ENCODE measurements at places on chromosomes 6 and 20. TPM values are rescaled to one million over a fixed set of nuclear protein-coding genes. Genes with fewer than 3 reads are reported as not detected.

SMLR1 gene
- not detected for total RNA-seq

SLC35F1 gene
- total RNA-seq, result not detected

RBPJL gene
- not detected for total RNA-seq

LY6G6D gene
- not detected for total RNA-seq

BMP2 gene
- 10.6 TPM for total RNA-seq

DNA sequence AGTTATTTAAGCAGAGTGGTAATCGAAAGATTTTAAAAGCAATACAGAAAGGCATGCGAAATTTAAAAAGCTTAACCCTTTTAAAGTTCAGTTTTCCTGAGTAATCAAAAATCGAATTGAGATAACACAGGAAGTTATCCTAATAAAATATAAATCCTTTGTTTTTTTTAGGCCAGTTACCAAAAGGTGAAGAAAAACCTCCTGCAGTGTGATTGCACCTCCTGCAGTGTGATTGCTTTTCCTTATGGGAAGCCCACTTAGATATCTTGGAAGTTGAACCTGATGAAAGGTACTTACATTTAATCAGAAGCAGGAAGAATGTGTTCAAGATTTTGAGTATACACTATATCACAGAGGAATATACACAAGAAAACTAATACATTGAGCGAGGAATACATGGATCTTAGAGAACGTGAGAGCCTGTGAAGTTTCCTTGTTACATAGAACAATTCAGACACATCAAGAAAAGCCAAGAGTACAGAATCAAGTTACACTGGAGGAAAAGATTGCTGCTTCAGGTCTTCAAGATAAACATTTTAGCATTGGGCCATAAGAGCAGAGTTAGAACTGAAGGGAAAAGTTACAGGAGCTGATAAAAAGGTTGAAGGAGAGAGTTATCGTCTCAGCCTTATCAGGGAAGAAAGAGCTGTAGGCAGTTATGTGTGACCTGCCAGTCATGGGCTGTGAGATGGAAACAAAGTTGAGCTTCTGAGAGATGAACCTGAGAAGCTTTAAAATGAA, 7.7 kb upstream of the TMEM181 start:
- no peak for DNase-seq

DNA sequence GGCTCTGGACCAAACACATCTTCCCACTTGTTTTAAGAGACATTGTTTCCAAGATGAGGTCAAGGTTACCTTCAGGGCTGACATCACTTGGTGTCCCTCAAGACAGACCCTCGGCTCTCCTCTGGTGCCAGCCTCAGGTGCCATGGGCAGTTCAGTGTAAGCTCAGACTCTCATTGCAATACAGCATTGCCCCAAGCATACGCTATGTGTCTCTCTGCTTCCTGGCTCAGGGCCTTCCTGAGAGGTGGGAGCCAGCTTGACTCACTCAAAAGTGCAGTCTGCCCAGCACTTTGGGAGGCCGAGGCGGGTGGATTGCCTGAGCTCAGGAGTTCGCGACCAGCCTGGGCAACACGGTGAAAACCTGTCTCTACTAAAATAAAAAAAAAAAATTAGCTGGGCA, 51.7 kb downstream of the SLC24A3 start:
- no peak for DNase-seq

- DNase-seq, result no peak
These were observed 8.2 kb downstream of the GNMT start for GRCh38 chr6:42968783-42969182.

DNA sequence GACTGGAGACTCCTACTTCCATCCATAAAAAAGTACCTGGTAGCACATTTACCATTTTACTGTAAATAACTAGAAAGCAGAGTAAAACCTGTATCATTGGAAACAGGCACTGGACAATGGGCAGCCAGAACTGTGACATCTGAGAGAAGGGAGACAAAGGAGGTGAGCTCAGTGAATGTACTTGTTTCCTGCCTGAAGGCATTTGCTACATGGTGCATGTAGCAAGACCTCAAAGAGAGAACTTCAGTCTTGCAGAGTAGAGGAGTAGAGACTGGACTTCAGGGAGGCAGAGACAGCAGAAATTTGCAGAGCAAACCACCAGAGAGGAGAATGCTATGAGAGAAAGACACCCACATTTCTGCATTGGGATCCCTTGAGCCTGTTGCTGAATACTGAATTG, 171.0 kb upstream of the CCN2 start:
- DNase-seq, result no peak

DNA sequence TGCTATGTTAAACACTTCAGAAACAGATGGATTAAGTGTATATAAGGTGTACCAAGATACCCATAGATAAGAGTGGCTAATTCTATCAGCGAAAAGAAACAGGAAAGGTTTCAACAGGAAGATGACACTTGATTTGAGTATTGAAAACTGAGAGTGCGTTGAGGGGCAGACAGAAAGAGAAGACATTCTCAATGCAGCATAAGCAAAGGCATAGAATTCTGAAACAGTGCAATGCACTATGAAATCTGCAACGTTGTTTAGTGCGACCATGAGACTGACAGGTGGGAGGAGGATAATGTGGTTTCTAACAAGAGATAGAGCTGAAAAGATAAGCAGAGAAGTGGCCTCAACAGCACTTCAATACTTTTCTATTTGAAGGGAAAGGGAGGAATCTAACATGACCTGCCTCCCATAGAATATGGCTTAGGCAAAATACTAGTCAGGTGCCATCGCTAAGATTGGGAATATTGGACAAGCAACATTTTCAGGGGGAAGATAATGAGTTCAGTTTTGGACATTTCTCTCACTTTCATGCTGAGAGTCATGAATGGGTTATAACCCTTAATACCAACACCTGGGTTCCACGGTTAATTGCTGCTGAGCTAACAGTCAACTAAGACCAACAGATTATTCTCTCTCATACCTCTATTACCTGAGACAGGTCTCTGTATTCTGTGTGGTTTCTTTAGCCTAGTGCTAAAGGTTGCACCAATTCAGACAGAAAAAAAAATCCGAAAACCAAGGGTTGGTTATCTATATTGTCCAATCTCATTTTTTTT, 312.9 kb upstream of the ARID1B start:
- DNase-seq, result no peak

DNA sequence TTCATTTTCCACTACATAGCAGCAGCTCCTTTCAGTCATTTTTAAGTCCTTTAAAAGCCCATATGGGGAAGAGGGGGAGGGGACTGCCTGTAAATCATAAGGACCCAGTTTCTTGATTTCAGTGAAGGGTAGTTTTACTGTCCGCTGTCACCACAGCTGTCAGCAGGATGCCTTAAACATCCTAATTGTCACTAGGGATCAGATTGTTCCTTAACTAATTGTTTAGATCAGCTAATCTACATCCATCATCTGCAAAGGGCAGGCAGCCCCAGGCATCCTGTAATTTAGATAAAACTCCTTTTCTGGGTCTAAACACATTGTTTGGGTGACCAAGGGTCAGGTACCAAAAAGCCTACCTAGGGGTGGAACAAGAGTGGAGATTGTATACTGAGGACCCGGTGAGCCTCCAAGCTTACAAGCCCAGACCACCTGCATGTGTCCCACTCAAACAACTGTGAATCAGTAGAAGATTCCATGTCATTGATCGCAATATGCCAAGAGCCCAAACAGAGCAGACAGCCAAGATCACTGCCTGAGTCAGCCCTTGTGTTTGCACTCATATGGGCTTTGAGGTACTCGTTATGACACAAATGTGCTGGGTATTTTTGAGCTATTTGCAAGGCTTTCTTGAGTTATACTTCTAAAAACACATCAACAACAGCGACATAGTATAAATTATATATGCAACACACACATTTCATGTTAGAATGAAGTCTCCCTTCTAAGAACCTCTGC, 198.7 kb upstream of the CEP162 start:
- DNase-seq, result peak; percentile 12

DNA sequence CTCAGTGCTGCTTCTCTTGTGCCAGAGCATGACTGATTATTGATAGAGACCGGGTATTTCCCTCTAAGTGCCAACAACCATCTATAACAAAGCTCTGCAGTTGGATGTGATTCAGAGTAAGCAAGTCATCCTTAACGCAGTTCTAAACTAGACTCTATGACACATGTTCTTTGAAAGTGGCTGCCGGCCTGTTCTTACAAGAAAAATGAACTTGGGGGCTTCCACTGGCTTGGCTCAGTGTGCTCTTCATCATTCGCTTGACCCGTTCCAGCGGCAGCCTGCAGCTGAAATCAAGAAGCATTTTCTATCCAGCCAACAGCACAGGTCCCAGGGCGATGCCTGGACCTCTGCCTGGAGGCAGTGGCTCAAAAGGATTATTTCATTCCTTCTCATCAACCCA, 29.8 kb downstream of the GFOD1 start:
- peak; percentile 71 for DNase-seq

Data from fibroblast of the aortic adventitia (primary cell).